ENCODE measurements at places on chromosomes 3 and 15.

DNA sequence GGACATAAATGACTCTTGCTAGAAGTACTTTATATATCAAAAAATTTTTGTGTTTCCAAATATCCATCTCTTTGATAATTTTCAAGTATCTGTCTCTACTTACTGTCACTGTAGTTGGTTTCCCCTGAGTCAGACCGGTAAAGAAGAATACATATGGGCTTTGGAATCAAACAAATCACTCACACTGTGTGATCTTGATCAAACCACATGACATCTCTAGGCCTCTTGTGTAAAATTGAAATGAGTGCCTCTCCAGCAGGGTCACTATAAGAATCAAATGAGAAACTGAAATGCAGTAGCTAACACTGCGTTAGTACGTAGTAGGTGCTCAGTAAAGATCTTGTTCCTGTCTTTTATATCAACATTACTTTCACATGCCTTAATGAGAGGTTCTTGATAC is 314.6 kb upstream of the STT3B start:
- DNase-seq, result no peak

DNA sequence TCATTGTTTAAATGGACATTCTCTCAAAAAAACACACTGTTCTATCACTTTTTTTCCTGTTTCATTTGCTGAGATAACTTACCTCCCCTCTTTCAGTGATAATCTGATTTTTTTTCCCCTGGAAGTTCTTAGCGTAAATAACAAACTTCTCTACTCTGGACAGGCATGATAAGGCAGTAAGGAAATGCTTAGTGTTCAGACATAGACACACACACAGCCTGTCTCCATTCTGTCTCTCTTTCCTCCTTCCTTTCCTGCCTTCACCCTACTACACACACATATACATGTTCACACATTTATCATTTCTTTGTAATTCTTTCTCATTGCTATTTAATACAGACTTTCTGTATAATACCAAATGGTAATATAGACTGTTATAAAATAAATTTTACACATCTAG is 470.8 kb upstream of the ROBO1 start:
- no peak for DNase-seq

- no peak for DNase-seq
Measured at GRCh38 chr3:121979246-121979645, 42.8 kb downstream of the ILDR1 start.

DNA sequence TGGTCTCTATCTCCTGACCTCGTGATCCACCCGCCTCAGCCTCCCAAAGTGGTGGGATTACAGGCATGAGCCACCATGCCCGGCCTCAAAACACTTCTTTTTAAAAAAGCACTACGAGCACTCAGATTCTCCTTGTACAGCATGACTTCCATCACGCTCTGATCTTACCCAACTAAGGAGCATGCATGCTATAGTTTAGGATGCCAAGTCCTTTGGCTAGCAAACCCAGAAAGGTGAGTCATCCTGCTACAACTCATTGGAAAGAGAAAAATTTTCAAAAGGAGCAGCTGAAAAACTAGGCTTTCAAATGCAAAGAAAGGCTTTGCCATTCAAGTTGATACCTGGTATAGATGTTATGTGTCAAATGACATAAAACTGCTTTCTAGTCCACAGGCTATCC is 70.3 kb upstream of the PRICKLE2 start:
- no peak for DNase-seq

DNA sequence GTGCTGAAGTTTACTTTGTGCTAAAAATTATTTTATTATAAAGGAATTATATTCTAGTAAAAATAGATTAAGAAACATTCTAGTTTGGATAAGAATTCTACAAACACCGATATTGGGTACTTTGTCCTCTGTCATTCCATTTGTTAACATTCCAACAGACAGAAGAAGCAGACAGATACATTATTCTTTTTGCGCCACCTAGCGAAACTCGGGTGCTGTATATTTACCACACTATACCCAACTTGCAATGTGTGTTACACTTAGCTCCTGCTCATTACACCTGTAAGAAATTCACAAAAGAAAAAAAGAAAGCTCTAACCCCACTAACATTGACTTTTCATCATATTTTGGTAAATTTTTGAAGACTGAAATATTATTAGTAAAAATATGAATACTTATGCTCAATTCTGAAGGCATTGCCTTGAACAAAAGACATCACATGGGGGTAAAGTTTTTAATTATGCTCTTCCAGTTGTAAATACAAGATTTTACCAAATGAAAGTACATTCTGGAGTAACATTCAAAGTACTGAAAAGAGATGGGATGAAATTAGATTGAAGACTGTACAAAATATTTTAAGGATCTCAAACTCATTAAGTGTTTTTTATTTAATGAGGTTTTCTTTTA is 136.5 kb upstream of the MLF1 start:
- peak; percentile 9 for DNase-seq

- DNase-seq, result no peak
Measured at GRCh38 chr3:116253511-116253910, 191.8 kb downstream of the LSAMP start.

GRCh38 chr3:23002151-23002550 is 201.0 kb upstream of the UBE2E2 start:
- no peak for DNase-seq

DNA sequence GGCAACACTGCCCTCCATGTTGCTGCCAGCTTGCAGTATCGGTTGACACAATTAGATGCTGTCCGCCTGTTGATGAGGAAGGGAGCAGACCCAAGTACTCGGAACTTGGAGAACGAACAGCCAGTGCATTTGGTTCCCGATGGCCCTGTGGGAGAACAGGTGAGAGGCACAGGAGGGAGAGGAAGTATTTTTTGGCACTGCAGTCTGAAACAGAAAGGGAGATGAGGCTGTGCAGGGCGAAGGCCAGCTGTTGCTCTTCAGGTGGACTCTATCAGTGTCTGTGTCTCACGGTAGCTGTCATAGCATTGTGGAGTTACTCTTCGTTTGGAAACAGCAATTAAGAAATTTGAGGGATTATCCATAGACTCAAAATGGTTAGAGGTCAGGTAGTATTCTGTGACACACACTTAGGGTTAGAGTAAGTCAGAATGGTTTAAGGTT is 8.0 kb downstream of the NFKBIZ start:
- no peak for DNase-seq

GRCh38 chr3:110180733-110181132 is 843.4 kb upstream of the DPPA4 start:
- DNase-seq, result no peak

DNA sequence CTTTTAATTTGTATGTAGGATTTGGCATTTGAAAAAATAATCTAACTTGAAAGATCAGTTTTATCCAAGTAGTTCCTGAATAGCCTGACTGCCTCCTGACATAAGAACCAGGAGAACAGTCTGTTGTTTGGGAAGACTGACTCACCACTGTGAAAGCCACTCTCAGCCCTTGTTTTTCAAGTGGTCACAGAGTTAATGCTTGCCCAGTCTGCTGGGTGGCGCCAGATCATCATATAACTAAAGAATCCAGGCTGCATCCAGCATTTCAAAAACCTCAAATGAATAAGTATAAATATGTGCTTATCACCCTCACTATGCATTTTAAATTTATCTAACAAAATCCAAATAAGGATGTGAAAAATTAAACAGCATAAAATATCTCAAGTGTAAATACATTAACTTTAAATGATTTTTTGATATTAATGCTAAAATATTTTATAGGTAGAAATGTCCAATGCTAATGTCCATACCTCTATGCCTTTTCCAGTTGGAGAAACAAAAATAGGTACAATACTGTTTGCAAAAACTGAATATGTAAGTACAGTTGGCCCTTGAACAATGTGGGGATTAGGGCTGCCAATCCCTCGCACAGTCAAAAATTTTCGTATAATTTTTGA is 26.9 kb upstream of the ZBBX start:
- no peak for DNase-seq

- no peak for DNase-seq
Measured at GRCh38 chr15:38307251-38307650, 54.6 kb downstream of the SPRED1 start.

- no peak for DNase-seq
Measured at GRCh38 chr3:128269006-128269775, 115.9 kb downstream of the EEFSEC start.

- DNase-seq, result no peak
Measured at GRCh38 chr3:184011937-184012889, 5.5 kb downstream of the ABCC5 start.

DNA sequence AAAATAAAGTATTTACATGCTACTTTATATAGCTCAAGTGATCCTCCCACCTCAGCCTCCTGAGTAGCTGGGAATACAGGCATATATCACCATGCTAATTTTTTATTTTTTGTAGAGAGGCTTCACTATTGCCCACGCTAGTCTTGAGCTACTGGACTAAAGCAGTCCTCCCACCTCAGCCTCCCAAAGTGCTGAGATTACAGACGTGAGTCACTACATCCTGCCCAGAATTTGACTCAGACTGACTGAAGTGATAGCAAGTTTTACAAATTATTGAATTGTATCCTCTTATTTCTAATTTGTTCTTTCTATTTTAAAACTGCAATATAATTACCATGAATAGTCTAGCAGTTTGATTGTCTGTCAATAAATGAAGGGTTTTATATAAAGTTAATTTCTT is 210.3 kb upstream of the CGNL1 start:
- DNase-seq, result no peak

- no peak for DNase-seq
Measured at GRCh38 chr15:91517491-91518200, 335.9 kb upstream of the SLCO3A1 start.

DNA sequence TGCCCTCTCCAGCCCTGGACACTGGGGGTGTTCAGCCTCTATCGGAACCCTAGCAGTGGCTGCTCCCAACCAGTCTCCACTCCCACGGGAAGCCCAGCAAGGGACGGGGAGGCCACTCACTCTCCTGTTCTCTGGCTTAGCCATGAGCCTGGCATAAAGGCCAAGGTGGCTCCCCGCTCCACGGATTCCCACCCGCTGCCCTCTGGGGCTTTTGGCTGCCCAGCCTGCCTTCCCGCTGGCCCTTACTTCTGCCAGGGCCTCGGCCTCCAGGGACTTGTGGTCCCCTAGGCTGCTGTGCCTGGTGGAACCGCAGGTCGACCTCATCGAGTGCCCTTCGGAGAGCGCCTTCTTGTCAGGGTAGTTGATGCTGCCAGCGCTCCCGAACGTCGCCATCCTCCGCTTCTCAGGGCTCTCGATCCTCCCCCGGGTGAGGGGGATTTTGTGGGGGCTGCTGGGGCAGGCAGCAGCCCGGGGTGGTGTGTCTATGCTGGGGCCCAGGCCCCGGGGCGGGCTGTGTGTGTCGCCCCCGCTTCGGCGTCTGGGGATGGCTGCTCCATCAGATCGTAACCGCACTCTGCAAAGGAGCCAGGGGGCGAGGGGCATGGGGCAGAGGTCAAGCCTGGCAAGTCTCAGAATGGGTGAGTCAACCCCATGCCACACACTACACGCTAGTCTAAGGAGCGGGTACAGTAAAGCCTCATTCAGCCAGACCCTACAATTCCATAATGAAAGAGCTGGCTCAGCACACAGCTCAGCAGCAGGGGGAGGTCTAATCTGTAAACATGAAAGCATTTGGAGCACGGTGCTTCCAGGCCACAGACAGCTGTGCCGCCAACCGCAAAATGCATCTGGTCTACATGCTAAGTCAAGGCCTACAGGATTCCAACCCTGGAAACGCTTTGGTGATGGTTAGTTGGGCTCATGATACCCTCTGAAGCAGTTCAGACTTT is 27.3 kb upstream of the RAD18 start:
- DNase-seq, result no peak

DNA sequence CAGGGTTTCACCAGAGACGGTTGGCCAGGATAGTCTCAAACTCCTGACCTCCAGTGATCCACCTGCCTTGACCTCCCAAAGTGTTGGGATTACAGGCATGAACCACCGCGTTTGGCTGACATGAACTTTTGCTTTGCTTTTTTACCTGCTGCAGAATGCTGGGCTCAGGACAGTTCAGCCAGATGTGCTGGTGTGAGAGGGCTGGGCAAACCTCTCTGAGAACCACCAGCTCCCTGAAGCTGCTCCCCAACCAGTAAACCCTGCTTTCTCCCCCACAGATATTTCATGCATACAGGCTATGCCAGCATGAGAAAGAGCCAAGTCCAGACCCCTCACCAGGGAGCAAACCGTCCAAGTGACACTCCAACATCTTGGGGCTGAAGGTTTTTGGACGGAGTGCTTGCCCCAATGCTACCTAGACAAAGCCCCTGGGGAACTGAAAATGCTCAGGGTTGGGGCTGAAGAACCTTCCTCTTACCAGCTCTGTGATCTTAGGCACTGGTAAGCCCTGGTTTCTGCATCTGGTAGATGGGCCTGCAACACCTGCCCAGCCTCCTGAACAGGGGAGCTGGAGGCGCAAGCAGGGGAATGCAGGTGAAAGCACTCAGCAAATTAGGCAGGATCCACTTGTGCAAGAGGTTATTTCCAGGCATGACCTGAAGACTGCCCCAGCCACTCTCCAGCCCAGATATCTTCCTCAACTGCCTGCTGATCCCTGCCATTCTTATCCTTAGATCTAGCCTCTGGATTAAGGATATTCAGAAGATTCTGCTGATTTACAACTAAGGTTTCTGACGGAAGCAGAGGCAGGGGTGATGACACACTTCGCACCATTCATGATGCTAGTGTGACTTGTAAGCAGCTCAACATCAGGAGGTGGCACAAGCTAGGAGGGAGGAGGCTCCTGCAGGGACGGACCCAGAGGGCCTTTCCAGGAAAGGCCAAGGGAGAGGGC is 78.8 kb downstream of the TLE3 start:
- DNase-seq, result no peak

GRCh38 chr3:78822726-78823125 is 945.1 kb downstream of the ROBO1 start:
- DNase-seq, result no peak

GRCh38 chr15:40871749-40872617 is 2.1 kb downstream of the RHOV start:
- DNase-seq, result peak; percentile 39

GRCh38 chr15:37880009-37880834 is 54.2 kb upstream of the TMCO5A start:
- no peak for DNase-seq

GRCh38 chr3:14125193-14126016 is 553 bp downstream of the TMEM43 start:
- peak; percentile 65 for DNase-seq

- DNase-seq, result no peak
Measured at GRCh38 chr3:8466526-8466925, 35.1 kb upstream of the LMCD1 start.

- DNase-seq, result no peak
Measured at GRCh38 chr15:83709241-83709640, 55.3 kb downstream of the ADAMTSL3 start.

DNA sequence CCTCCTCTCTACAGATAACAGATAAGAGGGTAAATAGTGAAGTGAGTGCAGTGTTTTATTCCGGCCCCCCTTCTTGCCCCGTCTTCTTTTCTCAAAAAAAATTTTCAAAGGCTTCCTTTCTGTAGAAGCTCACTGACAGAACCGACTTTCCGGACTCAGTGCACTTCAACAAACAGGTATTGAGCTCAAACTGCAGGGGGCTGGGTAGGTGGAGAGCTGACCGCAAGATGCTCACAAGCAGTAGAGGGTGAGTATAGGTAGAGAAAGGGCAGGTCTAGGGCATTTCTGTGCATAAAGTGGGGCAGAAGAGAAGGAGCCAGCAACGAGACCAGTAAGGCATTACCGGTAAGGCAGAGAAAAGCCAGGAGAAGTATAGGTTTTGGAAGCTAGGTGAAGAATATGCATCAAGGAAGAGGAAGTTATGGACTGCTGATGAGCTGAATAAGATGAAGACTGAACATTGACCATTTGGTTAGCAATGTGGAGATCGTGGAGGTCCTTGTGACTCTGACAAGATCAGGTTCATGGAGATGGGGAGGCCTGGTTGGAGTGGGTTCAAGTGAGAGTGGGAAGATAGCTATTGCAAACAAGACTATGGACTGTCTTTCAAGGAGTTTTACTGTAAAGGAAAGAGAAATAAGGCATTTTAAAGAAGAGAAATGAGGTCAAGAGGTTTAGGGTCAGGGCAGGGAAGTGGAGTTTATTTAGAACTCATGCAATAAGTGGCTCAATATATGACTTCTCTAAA is 97.4 kb downstream of the ST6GAL1 start:
- peak; percentile 72 for DNase-seq

Data from stimulated activated CD4-positive, alpha-beta T cell treated with anti-CD3 and anti-CD28 coated beads, Interleukin-2, amount 100 ng/mL, for 4 hours (primary cell).